ENCODE measurements at places on chromosomes 1 and 21.

DNA sequence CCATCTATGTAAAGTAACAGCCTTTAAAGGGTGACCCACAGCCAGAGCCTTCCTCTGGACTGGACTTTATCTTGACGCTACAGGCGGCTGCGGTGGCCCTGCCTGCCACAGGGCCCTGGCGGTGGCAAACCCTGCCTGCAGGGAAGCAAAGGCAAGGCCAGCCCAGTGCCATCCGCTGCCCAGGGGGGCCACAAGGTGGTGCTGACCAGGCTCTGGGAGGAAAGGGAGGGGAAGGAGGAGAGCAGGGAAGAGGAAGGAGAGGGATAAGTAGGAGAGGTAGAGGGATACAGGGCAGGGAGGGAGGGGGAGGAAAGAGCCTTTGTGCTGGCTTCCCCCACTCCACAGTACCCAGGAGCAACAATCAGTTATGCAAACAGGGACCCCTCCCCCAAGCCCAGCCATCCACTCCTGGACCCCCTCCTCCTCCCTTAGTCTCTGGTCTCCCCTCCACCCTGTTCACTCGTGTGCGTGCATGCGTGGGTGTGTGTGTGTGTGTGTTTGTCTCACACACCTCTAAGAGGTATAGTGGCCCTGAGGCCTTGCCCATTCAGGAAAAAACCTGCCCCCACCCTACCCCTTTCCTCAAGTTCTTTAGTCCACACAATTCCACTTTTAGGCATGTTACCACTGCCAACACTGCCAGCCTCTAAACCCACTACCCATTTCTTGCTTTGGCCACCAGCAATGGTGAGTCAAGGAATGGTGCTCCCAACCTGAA lies 30.3 kb downstream of the SSBP3 start:
- peak; percentile 45 for DNase-seq

GRCh38 chr1:209648931-209649776 lies 3.1 kb downstream of the LAMB3 start:
- no peak for DNase-seq

DNA sequence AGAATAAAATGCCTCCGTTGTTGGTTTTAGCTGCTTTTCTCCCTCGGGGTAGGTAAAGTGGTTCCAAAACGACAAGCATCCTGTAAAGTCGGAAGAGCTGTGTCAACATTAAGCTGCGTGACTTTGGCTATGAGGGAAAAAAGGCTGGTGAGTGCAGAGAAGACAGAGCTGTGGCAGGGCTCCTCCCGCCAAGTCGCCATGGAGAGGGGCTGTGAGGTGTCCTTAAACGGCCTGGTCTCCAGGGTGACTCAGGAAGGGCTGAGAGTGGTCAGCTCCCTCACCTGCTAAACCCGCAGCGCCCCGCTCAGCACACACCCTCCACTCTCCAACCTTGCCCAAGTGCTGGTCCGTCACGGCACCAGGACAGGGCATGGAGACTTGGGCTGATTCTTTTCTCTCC lies 91.6 kb upstream of the SAMD11 start:
- DNase-seq, result peak; percentile 54

GRCh38 chr1:86499987-86500593 lies 31.4 kb downstream of the CLCA1 start:
- DNase-seq, result no peak

GRCh38 chr1:55703726-55704363 lies 488.7 kb upstream of the USP24 start:
- DNase-seq, result no peak

- no peak for DNase-seq
Measured at GRCh38 chr1:196438329-196438728, 169.9 kb downstream of the KCNT2 start.

GRCh38 chr1:170114906-170115305 lies 30.9 kb upstream of the NTMT2 start:
- no peak for DNase-seq

DNA sequence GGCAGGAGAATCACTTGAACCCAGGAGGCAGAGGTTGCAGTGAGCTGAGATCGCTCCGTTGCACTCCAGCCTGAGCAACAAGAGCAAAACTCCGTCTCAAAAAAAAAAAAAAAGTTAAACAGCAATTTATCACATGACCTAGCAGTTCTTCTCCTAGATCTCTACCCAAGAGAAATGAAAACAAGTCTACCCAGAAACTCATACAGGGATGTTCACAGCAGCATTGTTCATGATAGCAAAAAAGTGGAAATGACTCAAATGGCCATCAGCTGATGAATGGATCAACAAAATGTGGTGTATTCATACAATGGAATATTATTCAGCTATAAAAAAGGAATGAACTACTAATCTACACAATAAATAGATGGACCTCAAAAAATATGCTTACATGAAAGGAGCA lies 12.2 kb upstream of the ID3 start:
- DNase-seq, result no peak

DNA sequence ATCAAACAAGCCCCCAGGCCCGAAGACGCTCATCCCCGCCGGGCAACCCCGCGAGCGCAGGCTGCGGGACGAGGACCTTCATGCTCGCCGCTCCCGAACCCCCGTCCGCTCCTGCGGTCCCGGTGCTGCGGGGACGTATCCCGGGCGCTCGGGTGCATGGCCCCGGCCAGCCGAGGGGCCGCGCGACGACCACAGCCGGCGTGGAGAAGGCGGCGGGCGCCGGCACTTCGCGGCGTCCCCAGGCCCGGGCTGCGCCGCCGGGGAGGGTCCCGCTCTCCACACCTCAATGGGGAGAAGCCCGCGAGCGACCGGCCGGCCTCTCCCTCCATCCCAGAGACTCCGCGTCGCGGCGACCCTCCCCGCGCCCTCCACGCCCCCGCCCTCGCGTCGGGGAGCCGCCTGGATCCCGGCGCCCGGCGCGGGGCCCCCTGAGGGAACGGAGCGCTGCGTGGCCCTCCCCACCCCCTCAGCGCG lies 401 bp downstream of the ERRFI1 start:
- DNase-seq, result peak; percentile 18

- DNase-seq, result peak; percentile 9
Measured at GRCh38 chr1:232868793-232869491, 63.7 kb downstream of the MAP10 start.

DNA sequence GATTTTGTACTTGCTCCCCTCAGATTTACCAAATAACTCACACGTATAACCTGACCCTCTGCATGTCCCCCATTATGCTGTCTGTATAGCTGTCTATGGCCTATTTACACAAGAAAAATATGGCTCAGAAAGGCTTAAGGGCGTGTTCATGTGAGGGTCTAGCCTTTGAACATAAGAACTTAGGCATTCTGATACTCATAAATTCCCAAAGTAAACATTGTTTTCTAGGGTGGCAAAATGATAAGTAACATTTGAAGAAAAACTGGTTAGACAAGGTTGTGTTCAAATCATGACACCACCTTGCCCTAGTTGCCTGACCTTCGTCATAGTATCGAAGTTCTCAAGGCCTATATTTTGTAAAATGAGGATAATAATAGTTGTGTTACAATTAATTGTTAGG lies 394.6 kb downstream of the LRRIQ3 start:
- DNase-seq, result no peak

GRCh38 chr1:15383810-15384209 lies 25.9 kb upstream of the EFHD2 start:
- DNase-seq, result no peak

DNA sequence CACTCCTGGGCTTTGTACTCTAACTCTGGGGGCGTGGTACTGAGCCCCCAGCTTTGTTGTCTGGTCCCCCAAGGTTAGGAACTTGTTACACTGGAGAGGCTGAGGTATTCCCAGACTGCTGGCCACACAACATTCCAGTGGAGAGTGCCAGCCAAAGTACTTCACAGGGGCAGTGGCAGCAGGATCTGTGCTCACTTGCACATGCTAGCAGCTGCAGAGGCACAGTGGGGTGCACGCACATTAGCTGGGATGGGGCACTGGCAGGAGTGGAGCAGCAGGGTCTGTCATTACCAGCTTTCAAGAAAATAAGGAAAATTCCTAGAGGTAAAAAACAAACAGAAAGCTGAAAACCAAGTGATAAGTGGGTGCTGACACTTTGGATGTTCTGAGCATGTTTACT lies 31.0 kb downstream of the ZNF691 start:
- peak; percentile 40 for DNase-seq

GRCh38 chr1:171116676-171117075 lies 26.0 kb downstream of the FMO3 start:
- DNase-seq, result no peak

DNA sequence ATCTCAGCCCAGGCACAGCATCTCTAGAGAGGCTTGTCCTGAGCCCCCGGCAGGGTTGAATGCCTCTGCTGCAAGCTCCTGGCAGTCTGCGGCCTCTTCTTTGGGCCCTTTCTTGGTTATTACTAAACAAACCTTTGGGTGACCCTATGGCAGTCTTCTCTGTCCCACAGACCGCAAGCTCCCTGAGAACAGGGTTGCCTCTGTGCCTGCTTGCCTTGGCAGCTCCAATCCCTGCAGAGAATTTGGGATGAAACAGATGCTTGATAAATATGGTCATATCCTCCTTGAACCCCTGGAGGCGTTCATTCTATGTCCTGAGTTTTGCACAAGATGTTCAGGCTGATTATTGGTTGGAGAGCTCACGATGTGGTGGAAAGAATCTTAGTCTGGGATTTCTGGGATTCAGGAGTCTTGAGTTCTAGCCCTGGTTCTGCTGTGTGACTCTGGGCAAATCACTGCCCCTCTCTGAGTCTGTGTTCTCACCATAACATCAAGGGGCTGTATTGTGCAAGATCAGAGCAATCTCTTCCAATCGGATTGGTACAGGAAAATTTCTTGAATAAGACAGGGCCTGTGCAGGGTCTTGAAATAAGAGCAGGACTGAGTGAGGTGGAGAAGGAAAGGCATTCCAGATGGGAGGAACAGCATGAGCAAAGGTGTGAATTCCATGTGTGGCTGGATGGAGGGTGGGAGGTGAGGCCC lies 49.6 kb downstream of the EDN2 start:
- no peak for DNase-seq

DNA sequence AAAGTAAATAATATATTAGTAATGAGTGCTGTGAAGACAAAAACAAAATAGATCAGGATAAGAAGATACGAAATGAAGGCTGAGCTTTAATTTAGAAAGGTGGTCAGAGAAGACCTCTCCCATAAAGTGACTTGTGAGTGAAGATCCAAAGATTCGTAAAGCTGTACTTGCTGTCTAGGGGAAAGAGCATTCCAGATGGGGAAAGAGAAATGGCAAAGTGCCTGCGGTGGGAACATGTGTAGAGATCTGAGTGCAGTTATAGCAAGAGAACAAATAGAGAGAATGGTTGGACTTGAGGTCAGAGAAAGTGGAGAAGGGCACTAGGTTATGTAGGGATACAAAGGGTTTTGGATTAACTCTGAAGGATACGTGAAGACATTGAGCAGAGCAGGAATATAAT lies 60.6 kb downstream of the NUF2 start:
- no peak for DNase-seq

GRCh38 chr1:52913014-52913413 lies 8.5 kb downstream of the ECHDC2 start:
- no peak for DNase-seq

GRCh38 chr1:112589766-112590165 lies 29.2 kb downstream of the ST7L start:
- DNase-seq, result no peak

GRCh38 chr1:12208764-12209494 lies 20.9 kb upstream of the VPS13D start:
- peak; percentile 92 for DNase-seq

GRCh38 chr1:204520834-204521709 lies 4.9 kb downstream of the MDM4 start:
- DNase-seq, result no peak

DNA sequence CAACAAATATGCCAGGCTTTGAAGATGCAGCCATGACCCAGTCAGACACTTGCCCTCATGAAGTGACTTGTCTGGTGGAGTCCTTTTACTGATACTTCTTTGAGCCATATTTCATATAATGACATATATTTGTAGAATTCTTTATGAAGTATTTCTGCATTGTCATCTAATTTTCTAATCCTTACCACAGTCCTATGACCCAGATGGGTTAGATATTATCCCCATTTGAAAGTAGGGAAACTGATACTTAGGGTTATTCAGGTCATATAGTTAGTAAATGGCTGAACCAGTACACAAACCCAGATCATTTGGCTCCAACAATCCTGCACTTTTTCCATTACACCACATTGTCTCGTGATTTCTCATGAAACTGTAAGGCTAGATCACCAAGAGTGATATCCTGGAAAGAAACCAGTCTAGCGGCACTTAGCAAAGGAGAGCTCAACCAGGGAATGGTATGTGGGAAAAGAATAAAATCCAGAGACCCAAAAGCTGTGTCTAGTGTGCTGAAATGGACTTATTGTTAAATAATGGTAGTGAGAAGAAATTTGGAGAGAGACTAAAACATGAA lies 49.6 kb downstream of the ZFYVE9 start:
- DNase-seq, result no peak

GRCh38 chr1:54854381-54855020 lies 32.5 kb downstream of the DHCR24 start:
- DNase-seq, result no peak

DNA sequence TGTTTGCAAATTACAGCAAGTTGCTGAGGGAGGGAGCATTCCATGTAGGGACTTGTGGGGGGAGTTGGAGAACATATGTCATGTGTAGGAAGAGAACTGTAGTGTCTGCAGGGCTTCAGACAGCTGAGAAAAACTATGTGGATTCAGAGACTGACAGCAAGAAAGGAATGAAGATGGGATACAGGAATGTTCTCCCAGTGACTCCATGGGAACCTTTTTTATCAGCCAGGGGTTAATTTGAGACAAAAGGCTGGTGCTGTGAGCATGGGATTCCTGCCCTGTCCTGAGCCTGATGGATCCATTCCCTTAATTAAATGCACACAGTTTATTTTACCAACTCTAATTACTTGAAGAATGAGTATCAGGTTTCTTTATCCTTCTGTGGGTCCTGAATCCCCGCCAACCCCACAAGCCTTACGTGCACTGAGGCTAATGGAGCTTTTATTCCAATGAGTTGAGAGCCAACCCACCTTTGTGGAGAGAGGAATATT lies 26.5 kb upstream of the PLXNA2 start:
- DNase-seq, result peak; percentile 11

DNA sequence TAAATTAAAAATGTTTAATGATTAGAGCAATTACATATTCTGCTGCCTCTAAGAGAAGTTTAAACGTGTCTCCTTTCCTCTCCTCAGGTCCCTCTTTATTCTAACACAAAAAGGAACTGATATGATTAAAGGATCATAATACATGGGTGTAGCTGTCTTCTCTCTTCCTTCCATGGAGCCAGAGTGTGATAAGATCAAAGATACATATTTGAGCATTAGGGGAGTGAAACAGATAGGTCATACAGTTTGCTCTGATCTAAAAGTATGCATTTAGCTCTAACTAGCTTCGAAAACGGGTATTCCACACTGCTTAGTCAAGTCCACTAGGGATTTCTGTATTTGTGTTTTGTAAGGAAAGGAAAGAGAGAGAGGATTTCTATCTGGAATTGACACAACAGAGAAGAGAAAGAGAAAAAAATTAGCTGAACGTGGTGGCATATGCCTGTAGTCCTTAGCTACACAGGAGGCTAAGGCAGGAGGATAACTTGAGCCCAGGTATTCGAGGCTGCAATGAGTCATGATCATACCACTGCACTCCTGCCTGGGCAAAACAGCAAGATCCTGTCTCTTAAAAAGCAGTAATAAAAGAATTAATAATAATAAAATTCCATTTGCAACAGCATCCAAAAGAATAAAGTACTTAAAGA lies 63.1 kb downstream of the CDC42BPA start:
- no peak for DNase-seq

GRCh38 chr1:168031627-168032026 lies 94.8 kb upstream of the MPC2 start:
- no peak for DNase-seq

Data from thyroid gland (tissue), 4 donors.